Esophagus squamous epithelium (tissue), 5 donors: ENCODE measurements at places on chromosomes 11 and 22.

DNA sequence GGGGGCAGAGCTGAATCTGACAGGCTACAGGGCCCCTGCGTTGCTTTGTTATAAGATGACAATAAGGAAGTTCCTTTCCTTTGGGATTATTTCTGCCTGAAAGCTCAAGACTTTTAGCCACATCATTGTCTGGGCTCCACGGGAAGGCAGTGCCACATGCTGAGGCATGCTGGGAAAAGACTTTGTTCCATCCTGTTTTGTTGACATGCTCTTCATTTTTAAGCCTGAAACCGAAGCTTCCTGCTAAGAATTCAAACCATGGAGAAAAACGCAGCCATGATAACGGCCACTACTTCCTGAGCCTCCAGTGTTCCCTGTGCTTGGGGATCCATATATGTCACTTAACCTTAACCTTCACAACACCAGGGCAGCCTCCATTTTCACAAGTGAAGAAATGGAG lies 5.5 kb upstream of the TCF20 start:
- DNase-seq, result no peak

DNA sequence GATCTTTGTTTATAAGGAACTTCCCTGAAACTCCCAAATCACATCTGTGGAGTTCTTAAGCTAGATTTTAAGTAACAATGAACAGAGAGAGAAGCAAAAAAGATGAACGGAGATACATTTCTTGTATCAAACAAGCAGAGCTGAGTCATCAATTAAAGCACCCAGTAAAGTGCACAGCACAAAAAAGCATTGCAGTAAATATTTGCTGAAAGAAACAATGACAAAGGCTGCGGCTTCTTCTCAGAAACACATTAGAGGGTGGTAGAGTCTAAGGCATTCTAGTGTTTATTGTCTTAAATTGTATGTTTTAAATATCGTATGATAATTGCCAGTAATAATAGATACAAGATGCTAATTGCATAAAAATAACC lies 941.6 kb upstream of the CHORDC1 start:
- no peak for DNase-seq

DNA sequence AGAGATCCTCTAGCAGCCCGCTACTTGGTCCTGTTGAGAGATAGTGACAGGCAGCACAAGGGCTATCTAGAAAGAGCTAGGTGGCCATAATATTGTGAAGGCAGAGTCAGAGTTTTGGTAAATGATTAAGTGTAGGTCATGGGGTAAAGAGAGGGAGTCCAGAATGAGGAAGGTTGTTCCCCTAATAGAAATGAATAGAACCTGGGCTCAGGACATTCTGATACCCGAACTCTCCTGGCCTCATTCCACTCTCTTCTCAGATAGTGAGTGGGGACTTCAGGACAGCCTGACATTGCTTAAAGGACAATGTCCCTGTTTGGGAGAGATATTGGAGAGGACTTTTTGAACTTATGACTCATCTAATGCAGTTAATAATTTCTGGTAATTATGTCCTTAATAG lies 20.6 kb downstream of the SLC5A1 start:
- DNase-seq, result no peak

GRCh38 chr11:72598906-72599305 lies 75.3 kb downstream of the PDE2A start:
- DNase-seq, result no peak

GRCh38 chr22:24134090-24134846 lies 47.0 kb upstream of the SUSD2 start:
- DNase-seq, result no peak

DNA sequence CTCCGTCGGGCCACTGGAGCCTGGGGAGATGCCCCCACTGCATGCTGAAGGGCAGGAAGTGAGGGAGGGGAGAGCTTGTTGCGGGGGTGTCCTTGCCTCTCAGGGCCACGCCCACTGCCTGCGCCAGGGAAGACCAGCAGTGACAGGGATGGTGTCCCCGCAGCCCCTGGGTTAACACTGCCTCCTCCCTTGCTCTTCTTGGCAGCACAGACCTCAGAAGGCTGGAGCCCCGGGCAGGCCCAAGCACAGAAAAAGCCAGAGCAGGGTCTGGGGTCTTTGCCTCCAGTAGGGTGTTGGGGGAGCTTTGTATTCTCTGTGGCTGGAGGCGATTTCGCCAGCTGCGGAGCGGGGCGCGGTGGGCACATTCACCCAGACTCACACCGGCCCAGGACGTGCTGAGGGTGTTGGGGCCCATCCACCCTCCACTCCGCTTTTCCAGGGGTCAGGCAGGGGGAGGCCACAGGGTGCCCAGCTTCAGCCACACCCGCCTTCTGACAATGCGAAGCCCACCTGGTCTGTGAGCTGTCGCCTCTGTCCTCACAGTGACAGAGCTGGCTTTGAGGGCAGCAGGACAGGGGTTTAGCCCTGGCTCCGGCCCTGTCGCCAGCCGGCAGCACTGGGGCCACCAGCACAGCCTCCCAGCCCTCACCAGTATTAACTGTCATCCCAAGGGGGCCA lies 83.7 kb downstream of the CDKN1C start:
- DNase-seq, result no peak

GRCh38 chr22:24214467-24215285 lies 30.2 kb downstream of the GGT5 start:
- no peak for DNase-seq
